ENCODE measurements at places on chromosomes 11 and 22.

GRCh38 chr11:15202626-15203025, 87.9 kb downstream of the INSC start:
- no peak for DNase-seq

- no peak for DNase-seq
Observed at GRCh38 chr11:118226781-118227180, 2.0 kb upstream of the JAML start.

DNA sequence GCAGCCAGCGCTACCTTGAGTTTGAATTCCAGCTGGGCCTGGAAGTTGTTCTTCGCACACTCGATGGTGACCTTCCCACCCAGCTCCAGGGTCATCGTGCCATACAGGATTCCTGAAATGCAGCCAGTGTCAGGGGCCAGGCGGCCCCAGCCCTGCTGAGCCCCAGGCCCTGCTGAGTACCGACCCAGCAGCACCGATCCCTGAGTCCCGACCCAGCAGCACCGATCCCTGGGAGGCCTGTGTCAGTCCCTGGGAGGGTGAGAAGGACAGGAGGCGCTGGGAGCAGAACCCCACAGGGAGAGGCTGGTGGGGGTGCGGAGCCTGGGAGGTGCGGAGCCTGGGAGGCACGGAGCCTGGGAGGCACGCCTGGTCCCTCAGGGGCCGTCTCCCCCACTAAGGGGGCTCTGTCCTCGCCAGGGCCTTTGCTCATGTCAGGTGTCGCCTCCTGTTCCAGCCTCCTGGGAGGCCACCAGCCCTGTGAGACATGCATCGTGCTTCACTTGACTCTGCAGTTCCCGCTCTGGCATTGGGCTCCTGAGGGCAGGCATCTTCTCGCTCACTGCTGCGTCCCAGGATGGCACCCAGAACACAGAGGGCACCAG, 37.1 kb upstream of the CARS1 start:
- no peak for DNase-seq

DNA sequence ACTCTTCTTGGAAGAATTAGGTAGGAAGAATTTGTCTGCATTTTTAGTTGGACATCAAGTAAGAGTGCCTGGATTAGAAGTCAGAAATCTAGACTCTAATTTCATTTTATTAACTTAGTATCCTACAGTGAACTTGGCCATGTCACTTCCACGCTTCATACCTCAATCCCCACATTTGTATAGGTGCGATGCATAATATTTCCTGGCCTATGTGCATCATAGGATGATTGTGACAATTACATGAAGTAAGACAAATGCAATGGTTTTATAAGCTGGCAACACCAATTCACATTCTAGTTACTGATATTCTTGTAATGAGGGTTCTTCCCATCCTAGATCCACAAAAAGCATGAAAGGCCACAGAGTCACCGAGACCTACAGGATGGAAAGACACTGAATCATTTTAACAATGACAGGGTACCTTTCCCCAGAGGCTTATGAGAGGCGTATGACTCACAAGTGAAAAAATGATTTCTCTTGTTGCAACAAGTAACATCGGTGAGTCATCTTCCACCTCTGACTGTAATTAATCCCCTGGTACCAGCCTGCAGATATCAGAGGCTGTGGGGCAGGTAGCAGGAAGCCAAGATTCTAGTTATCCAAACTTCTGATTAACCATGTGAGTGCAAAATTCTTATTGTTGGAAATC, 56.0 kb upstream of the OR5AK2 start:
- DNase-seq, result no peak

Data from stimulated activated CD8-positive, alpha-beta memory T cell treated with anti-CD3 and anti-CD28 coated beads, Interleukin-15, amount 100 ng/mL, for 4 hours (primary cell).